ENCODE measurements at places on chromosomes 6 and 20.

DNA sequence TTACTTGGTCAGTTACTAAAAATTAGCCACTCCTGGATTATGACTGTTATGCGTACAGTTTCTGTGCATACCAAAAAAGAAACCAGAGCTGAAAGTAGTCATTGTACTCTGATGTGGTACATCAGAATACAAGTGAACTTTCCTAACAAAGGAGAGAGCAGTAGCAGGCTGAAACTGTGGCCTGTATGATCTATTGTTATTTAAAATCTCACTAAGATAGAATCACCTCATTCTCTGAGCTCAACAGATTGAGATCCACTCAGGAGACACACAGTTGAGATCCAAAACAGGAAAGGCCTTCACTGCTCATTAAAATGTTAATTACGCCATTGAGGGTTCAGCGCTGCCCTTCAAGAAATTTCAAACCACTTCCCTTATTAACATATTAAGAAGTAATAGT lies 576.4 kb downstream of the LMBRD1 start:
- no peak for DNase-seq

DNA sequence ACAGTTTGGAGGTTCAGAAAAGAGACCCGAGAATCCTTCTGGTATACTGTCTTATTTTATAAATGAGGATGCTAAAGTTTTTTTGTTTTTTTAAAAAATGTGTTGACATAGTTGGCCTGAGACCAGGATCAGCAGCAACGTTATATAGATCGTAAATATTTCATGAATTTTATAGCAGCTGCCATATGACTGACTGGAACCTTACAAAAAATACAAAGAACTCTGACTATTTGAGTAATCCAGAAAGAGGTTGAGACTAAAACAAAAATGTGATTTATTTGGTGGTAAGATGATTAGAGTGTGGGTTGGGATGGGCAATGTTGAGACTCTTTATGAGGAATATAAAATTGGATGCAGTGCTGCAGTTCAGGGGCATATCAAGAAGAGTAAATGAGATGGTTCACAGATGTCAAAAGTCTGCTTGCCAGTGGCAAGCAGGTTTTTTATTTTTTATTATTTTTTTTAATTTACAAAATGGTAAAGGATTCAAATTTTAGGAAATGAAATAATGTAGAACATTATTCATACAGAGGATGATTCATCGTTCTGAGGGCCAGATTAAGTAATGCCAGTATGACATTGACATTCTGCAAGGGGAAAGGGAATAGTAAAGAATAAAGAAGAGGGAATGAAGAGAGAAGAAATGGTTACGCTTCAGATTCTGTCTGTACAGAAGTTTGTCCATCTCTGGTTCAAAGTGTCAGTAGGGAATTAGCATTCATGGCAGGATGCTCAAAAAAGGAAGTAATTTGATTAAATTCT lies 58.5 kb downstream of the SCAF8 start:
- DNase-seq = no peak

- no peak for DNase-seq
Observed at GRCh38 chr20:61520893-61521460, 268.9 kb downstream of the CDH4 start.

DNA sequence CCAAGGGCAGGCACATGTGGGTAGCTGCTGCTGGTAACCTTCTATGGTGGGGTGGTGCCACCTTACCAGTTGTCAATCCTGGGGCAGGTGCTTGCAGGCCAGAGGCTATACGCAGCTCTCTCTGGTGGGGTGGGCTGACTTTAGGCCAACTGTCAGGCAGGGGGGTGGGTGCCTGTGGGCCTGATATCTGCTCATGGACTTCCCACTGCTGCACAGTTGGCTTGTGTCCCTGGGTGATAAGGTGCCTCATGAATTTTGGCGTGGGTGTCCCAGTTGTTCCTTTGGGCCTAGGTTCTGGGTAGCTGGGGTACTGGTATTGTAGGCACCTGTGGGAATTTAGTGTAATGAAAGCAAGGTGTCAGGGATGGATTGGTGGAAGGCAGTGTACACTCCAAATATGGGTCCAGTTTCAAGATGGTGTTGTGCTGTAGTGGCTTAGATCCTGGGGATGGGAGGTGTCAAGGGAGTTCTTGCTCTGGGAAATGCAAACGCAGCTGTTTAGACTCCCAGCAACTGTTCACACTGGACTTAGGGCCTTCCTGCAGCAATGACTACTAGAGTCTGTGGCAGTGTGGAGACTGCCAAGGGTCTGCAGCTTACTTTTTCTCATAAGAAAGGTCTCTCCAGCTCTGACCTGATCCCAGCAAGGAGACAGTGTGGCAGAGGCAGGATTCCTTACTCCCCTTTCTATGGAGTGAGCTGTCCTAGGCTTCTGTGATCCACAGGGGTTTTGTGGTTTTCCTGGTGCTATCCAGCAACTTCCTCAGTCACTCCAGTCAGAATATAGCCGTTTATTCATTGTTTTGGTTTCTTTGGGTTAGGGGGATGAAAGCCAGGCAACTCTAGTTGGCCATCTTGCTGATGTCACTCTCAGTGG lies 128.2 kb downstream of the CRYBG1 start:
- no peak for DNase-seq

- DNase-seq = no peak
Observed at GRCh38 chr6:145904391-145904790, 59.8 kb downstream of the SHPRH start.

GRCh38 chr20:1926237-1926636 lies 31.0 kb downstream of the SIRPA start:
- no peak for DNase-seq

DNA sequence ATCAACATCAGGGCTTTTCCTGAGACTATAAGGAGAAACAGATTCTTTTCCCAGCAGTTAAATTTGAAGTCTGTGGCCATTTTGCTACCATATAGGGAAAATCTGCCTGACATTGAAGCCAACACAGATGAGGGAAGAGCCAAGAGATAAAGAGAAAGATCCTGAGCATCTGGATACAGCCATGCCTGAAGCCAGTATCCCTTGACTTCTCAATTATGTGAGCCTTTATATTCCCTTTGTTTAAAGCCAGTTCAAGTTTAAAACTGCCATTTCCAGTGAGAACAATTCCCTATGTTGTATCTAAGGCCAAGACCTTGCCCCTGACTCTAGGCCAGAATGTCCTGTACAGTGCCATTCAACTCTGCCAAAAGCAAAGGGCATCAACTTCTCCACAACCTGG lies 3.8 kb upstream of the NRSN2 start:
- DNase-seq = no peak

DNA sequence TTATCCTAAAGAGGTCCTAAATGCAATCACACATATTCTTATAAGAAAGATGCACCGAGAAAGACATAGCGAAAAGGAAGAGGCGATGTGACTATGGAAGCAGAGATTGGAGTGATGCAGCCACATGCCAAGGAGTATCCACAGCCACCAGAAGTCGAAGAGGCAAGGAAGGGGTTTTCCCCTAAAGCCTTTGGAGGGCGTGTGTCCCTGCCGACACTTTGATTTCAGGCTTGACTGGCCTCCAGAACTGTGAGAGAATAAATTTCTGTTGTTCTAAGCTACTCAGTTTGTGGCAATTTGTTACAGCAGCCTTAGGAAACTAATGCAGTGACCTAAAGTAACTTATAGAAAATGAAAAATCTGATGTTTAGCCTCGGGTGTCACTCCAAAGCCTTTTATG lies 179.5 kb upstream of the CITED2 start:
- DNase-seq = no peak

GRCh38 chr6:4281341-4282293 lies 146.2 kb upstream of the ECI2 start:
- DNase-seq = no peak

DNA sequence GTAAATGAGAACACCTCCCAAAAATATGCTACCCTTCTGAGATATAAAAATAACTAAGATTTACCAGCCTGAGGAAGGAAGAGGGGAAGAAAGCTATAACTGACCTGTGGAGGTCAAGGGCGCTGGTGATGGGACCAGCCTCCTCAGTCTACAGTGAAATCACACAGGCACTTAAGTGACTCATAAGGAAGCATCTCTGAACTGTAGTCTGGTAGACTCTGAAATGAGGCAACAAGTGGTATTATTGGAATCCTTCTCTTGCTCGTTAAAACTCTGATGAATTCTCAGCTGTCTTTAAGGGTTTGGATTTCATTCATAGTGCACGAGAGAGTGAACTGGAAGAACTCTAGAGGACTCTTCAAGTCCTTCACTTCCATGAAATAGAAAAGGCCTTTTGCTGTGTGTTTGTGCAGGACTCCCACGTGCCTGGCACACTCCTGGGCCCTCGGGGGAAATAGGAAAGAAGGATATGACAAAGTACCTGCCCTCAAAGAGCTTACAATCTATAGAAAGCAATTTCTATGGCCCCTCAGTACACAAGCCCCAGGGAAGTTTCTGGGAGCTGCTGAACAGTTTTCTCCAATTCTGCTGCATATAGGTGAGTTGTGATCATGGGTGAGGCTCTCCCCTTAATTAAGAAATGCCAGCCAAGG lies 231.8 kb upstream of the RREB1 start:
- no peak for DNase-seq

DNA sequence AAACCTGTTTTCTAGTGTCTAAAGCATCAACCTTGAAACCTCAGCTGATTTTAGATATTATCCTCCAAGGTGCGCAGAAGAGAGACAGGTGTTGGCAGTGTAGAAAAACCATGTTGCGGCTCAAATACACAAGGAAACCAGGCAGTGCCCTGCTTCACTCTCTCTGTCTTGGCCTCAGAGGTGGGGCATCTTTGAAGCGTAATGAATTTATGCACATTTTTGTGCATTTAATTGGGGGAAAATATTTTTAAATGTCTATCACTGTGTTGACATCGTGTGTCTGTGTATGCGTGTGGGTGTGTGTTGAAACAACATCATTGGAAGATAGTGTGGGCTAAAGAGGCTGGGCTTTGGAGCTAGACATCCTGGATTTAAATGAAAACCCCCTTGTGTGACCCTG lies 334.0 kb upstream of the CHD6 start:
- no peak for DNase-seq

DNA sequence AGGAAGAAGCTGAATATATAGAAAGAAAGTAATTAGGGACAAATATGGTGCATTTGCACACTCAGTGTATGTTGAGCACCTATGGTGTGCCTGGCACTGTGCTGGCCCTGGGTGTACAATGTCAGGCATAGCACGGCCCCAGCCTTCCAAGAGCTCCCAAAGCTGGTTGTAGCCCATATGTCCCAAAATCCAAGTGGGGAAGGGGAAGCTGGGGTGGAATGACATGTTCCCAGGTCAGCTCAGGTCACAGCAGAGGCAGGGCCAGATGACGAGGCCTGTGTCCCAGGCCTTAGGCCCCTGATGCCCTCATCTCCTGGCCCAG lies 170.0 kb downstream of the VEGFA start:
- no peak for DNase-seq

- DNase-seq = no peak
Observed at GRCh38 chr6:83466328-83466727, 35.5 kb upstream of the ME1 start.

GRCh38 chr6:73514746-73515110 lies 6.1 kb downstream of the EEF1A1 start:
- no peak for DNase-seq

- no peak for DNase-seq
Observed at GRCh38 chr20:47708953-47709833, 76.1 kb downstream of the SULF2 start.

- DNase-seq = no peak
Observed at GRCh38 chr20:10498200-10498599, 63.1 kb downstream of the SLX4IP start.

DNA sequence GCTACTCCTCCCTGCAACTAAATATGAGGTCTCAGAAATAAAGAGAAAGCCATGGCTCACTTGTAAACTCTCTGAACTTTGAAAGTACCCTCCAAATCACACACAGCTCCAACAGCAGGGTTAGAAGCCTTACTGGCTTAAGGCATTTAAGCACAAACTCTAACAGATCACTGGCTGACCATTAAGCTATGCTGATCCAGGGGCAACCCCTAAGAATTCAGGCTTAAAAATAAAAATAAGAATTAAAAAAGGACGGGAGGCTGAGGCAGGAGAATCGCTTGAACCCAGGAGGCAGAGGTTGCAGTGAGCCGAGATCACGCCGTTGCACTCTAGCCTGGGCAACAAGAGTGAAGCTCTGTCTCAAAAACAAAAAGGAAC lies 21.8 kb downstream of the HLA-E start:
- DNase-seq = no peak

GRCh38 chr6:110147870-110148269 lies 31.6 kb downstream of the WASF1 start:
- DNase-seq = no peak

GRCh38 chr6:31666337-31666965 lies 571 bp downstream of the CSNK2B start:
- no peak for DNase-seq

GRCh38 chr20:18654448-18654773 lies 66.6 kb downstream of the DTD1 start:
- DNase-seq = no peak

DNA sequence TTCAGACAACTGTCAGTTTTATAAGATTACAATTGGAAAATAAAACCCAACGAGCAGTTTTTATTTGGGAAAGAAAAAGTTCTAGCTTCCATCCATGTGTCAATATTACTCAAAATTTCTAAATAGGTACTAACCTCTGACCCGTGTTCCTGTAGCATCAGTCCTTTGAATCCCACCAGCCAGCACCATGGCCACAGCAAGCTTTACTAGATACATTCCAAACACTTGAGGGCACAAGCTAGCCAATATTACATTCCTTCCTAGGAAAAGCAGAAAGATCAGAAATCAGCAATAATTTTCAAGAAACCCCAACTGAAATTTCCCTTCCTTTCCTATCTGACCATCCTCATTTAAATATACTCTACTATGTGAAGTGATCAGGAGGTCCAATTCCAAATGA lies 19.2 kb downstream of the ASF1A start:
- no peak for DNase-seq

DNA sequence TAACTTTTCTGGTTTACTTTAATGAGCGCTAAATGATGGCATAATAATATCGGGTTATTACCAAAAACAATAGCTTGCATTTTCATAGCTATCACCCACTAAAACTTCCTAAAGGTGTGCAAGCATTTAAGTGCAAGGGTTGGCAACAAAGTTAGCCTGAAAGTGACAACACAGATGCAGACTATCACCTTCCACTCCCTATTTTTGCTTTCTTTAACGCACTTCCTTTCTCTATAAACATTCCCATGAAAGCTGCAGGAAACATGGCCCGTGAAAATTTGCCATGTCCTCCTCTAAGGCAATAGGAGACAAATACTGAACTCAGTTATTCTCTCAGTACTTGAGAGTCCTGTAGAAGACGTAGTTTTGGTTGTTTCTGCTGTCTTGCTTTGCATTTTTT lies 2.7 kb downstream of the MYCT1 start:
- no peak for DNase-seq

GRCh38 chr20:46129955-46130481 lies 11.9 kb downstream of the CD40 start:
- DNase-seq = no peak

- no peak for DNase-seq
Observed at GRCh38 chr20:20888266-20888656, 175.8 kb upstream of the RALGAPA2 start.

DNA sequence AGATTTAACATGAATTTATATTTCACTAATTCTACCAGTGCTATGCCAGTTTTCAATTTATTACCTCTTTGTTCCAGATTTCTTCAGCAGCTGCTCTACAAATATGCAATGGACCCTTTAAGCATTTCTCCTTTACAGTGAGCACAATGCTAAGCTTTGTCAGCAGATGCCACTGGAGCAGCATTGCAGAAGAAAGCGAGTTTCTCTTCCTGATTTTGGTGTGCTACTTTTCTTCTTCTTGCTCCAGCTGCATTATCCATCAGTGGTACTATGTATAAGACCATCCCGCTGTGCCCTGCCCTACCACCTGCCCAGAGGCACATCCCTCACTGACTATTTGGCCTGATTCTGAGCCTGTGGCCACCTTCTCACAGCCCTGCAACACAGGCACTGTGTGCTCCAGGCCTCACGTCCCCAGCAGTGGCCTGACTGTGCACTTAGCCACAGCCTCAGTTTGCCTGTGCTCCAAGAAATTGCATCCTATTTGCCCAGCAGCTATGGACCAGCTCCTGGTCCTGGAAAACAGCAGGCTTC lies 84.1 kb downstream of the TNFAIP3 start:
- no peak for DNase-seq

Measured in stimulated activated CD4-positive, alpha-beta T cell treated with anti-CD3 and anti-CD28 coated beads, Interleukin-2, amount 100 ng/mL, for 4 hours (primary cell).